ENCODE measurements at places on chromosomes 13 and 19.
A peak's percentile ranks its signal among the peaks of the same experiment; 100 is the strongest.

- no peak for DNase-seq
Measured at GRCh38 chr13:98144027-98144741, 1.3 kb downstream of the FARP1 start.

GRCh38 chr13:95659500-95659899 is 15.0 kb upstream of the DZIP1 start:
- no peak for DNase-seq

DNA sequence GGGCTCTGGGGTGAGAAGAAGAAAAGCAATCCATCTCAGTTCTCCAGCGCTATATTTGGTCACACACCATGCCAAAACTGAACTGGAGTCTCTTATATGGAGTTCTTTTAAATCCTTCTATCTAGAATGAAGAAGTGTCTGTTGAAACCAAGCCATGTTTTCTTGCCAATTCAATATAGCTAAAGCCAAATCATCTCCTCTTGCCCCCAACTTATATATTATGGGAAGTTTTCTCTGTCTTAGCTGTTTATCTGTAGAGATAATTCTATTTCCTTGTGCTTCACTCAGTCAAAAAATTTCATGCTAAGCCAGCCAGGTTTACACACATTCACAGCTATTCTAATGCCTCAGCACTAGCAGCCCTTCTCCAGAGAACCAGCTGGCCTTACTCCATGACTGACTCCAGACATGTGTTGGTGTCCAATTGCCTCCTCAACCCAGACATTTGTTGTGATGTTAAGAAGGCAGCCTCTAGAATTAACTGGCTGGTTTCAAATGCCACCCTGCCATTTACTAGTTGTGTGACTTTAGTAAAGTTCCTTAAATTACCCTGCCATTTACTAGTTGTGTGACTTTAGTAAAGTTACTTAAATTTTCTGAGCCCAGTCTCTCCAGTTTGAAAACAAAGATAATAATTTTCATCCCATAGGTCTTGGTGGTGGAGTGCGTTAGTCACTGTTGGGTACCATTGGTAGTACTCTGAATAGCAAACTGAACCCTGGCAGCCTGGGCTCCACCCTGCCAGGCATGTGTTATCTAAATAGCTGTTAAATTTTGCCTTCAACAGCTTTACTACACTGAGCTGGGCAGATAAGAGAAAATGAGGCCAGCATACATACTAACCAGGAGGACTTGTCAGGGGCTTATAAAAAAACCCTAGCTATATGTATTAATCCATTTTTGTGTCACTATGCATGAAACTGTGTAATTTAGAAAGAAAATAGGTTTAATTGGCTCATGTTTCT is 525.1 kb downstream of the LMO7 start:
- no peak for DNase-seq

DNA sequence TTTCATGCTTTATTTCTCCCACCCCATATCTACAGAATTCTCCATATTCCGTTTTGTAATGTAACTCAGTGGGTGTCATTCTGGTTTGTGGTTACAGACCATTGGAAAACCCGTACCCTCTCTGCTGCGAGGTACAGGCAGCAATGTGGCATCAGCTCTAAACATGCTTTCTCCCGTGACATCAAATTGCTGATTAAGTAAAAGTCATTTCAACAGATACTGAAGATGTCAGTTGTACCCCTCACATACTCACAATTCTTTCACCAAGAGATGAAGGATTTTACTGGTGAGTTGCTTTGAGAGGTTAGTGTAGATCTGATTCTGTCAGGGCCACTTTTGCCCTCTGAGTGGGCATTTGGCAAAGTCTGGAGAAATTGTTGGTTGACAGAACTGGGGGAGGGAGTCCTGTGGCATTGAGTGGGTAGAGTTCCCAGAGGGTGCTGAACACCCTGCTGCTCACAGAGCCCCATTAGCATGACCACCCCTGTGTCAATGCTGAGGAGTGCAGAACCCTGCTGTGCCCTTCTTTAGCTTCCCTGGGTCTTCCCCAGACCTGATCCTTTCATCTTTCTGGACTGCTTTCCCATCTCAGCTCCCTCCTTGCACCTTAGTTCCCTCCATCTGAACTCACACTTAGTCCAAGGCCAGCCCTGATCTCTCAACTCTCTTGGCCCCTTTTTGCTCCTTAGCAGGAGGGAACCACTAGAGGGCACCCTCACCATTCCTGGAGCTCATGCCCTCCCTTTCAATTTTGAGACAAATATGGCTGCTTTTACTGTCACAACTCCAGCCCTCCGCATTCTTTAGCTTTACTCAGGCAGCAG is 39.9 kb upstream of the CEACAM8 start:
- peak; percentile 12 for DNase-seq

GRCh38 chr13:20231839-20232555 is at the start of gene GJB6:
Gene GJB6, minus strand, starts transcription at chr13:20232319. Its CDS starts 8,839 bp downstream, at chr13:20223480.
- peak; percentile 8 for DNase-seq

DNA sequence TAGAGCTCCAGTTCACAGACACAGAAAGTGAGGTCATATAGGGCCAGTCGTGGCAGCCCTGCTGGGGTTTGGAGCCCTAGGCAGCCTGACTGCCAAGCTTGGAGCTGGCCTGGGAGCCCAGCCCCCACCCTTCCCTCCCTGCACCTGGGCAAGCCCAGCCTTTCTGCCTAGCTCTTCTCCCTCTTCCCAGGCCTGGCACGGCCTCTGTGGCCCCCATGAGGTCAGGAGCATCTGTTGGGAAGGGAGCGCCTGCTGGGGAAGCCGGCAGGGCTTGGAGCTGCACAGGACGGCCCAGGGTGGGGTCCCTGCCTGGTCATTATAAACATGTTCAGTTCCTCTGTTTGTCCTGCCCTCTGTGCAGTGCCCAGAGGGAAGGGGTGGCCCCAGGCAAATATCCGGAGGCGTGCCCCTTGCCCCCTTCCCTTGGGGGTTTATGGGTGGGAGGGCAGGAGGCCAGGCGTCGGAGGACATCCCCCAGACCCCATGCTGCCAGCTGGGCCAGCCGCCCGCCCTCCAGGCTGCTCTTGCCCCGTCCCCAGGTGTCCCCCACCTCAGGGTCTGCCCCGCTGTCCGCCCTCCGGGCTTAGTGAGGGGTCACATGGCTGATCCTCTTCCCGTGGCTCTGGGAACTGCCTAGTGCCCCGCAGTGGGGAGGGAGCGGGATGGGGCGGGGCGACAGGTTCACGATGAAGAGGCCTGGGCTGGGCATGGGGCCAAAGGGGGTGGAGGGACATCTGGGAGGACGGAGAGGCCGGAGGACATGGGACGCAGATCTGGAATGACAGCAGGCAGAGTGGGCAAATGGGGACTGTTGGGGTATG is 30.0 kb upstream of the NCCRP1 start:
- DNase-seq = no peak

- no peak for DNase-seq
Measured at GRCh38 chr19:18541258-18541991, 1.9 kb downstream of the FKBP8 start.

GRCh38 chr13:34046457-34046856 is 228.5 kb downstream of the RFC3 start:
- DNase-seq = no peak

- no peak for DNase-seq
Measured at GRCh38 chr13:85255978-85256377, 543.2 kb downstream of the SLITRK6 start.

DNA sequence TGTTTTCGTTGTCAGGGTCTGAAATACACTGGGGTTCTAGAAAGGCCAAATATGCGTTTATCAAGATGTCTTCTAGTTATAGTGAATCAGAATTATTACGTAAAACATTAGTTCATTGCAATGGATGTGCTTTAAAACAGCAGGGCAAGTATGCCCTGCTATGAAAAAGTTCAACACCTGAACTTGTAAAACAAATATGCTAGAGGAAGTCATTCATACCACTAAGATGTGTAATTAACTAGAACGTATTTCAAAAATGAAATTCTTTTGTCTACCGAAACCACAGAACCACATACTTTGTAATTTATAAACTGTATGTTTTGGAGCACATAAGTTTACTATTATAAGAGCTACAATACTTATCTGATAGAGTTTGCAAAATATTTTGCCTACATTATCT is 266.2 kb downstream of the KCTD12 start:
- no peak for DNase-seq

DNA sequence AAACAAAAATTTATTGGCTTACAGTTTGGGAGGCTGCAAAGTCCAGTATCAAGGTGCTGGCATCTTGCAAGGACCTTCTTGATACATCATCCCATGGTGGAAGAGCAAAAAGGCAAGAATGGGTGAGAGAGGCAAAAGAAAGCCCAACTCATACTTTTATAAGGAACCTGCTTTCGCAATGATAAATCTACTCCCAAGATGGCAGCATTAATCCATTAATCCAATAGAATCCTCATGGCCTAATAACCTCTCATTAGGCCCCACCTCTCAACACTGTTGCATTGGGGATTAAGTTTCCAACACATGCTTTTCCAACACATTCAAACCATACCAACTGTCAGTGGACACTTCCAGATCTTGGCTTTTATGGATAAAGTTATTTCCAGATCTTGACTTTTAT is 48.7 kb upstream of the ZNF507 start:
- no peak for DNase-seq

DNA sequence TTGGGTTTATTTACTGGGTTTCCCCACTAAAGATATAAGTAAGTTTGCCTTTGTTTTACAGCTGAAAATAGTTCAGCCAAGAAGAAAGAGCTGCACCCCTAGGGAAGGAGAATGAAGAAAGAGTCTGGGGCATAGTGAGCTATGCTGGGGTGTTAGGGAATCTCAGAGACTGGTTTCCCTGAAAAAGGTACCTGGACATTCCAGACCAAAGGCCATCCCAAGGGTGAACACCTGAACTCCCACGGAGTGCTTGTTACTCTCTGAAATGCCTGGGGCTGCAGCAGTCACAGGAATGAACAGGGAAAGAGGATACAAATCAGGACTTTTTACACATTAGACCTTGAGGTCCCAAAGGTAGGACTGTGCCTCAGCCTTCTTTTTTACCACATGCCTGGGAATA is 337.6 kb upstream of the SLC10A2 start:
- no peak for DNase-seq

GRCh38 chr19:12720851-12721655 is 2.7 kb downstream of the TNPO2 start:
- no peak for DNase-seq

DNA sequence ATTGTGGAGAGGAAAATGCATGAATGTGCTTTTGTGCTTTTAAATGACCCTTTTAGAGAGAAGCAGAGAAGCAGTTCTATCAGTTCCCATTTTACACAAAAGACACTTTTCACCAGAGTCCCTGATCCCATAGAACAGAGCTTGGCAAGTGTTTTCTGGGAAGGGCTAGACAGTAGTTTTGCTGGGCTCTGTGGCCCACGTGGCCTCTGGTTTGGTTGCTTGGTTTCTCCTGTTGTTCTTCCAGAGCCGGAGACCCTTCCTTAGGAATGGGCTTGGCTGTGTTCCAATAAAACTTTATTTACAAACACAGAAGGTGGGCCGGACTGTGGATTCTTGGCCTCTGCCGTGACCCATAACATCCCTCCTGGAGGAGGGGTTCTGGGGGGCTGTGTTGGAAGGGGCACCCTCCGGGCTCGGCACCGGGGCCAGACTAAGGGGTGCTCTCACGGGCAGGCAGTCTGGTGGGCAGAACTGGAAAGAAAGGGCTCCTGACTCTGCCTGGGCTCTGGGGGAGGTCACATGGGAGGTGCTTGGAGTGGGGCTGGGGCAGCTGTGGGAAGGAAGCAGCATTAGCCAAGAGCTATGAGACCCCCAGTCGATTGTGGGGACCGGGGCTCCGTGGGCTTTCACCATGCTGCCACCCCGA is 3.2 kb downstream of the SPPL2B start:
- DNase-seq = no peak

- no peak for DNase-seq
Measured at GRCh38 chr19:50402544-50403301, 16.0 kb upstream of the SPIB start.

DNA sequence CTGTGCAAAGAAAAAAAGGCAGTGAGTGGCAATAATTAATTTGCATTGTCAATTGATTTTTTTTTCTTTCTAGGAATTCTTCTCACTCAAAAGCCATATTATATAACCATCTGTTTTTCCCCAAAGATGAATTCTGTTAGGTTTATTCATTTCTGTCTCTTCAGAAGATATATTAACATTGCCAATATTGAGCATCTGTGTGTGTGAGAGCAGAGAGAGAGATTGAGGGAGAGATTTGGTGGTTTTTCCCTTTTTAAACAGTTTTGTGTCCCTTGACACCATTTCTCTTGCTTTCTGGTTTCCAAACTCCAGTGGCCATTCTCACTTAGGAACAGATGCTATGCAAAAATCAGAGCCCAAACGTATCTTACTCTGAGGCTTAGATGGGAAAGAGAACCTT is 112.5 kb downstream of the LACC1 start:
- DNase-seq = no peak

GRCh38 chr13:35388441-35389355 is 87.8 kb downstream of the MAB21L1 start:
- no peak for DNase-seq

DNA sequence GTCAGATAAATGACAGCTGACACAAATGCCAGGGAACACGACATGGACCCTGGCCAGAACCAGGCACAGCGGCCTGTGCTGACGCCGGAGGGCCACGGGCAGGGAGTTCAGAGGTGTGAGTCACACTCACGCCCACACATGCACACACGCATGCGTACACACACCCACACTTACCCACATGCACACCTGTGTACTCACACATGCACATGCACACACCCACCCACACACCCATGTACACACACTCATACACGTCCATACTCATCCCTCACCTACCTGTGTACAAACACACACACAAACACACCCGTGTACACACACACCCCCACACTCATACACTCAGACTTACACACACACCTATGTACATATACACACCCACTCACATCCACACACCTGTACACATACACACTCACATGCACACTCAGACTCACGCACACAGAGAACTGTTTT is 40.4 kb downstream of the MLLT1 start:
- DNase-seq = no peak

DNA sequence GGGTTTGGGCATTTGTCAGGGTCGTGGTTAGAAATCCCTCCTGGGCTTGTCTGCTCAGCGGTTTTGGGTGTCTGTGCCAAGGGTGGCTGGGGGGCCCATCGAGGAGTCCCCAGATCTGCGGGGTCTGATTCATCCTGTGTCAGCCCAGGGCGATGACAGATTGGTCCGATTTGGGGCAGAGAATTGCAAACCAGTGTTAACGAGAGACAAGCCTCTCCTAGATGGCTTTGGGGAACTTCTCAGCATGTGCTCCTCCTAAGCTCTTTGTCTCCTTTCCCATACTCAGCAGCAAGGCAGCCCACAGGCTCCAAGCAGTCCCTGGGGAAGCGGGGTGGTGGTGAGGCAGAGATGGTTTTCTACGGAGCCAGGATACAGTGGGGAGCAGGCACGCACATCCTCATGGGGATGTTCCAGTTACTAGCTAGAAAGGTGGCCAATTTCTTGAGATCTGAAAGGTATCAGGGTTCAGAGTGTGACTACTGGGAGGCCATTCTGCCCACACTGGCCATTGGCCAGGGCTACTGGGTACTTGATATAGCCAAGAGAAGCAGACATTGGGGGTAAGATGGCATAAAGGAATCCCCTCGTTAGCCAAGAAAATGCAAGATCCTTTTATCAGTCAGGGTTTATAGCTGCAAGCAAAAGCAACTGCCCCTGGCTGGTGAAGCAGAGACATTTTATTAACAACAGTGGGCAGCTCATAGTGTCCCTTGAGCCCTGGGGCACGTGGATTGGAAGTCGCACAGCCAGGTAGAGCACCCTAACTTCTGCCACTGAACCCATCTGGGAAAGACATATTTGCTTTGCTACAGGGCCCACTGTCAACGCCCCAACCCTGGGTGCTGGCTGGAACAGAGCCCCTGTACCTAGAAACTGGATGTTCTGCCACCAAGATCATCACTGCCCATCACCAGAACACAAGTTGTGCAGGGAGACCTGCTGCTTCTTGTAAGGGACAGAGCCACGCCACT is 63.6 kb downstream of the RGCC start:
- DNase-seq = no peak
